ENCODE measurements at places on chromosomes 16 and 17. TPM values are rescaled to one million over a fixed set of nuclear protein-coding genes. Genes with fewer than 3 reads are reported as not detected.

Gene FOXJ1
- 8.7 TPM for total RNA-seq

Gene PRSS21
- total RNA-seq, result 2.4 TPM

Gene GPRC5B
- 82.5 TPM for total RNA-seq

Gene NOD2
- total RNA-seq, result 3.3 TPM

Gene MYH8
- not detected for total RNA-seq

Gene MT1M
- 1.1 TPM for total RNA-seq

Gene NRN1L
- total RNA-seq, result 13.8 TPM

Gene TPSG1
- total RNA-seq, result not detected

Gene CCT6B
- 0.94 TPM for total RNA-seq

Gene GPR179
- total RNA-seq, result 0.03 TPM

Gene TAC4
- not detected for total RNA-seq

Gene DRG2
- total RNA-seq, result 48.0 TPM

Gene ERCC4
- total RNA-seq, result 5.4 TPM

Gene HOXB6
- not detected for total RNA-seq

Gene CLEC10A
- not detected for total RNA-seq

Gene LLGL2
- 63.9 TPM for total RNA-seq

Gene HEATR9
- total RNA-seq, result not detected

Gene OR3A3
- total RNA-seq, result not detected

Gene CX3CL1
- total RNA-seq, result 0.16 TPM

Gene KRT37
- not detected for total RNA-seq

Gene ANKRD40CL
- not detected for total RNA-seq

Gene RHBDL1
- 11.5 TPM for total RNA-seq

Gene ADGRG3
- total RNA-seq, result not detected

- no peak for DNase-seq
Observed at GRCh38 chr16:10558746-10559641, 21.4 kb downstream of the EMP2 start.

DNA sequence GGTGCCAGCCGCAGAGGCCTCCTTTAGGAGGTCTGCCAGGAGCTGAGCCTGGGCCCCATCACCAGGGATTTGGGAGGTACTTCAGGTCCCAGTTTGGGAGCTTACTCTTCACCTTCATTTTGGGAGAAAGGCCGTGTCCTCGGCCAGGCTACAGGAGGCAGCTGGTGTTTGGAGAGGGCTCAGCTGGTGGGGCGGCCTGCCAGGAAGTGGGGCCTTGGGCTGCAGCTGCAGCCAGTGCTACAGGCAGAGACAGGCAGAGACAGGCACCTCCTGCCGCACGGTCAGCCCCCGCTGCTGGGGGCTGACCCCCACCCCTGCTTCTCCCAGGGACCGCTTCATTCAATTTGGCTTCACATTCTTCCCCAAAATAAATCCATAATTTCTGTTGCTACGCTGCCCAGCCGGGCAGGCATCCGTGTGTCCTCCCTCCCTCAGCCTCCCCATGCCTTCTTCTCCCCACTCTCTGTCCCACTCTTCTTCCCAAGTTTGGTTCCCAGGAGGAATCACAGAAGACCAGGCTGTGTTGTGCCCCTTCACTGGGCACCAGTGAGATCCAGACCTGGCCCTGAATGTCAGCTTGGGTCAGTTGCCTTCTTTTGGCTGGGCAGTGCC lies 6.1 kb downstream of the TMEM235 start:
- no peak for DNase-seq

GRCh38 chr17:64024781-64025731 lies 4.6 kb upstream of the ICAM2 start:
- DNase-seq, result no peak

GRCh38 chr17:9021158-9021991 lies at the start of gene NTN1:
Gene NTN1 (plus strand): TSS chr17:9021510. CDS start chr17:9022374, 864 bp downstream.
- DNase-seq, result peak; percentile 62

DNA sequence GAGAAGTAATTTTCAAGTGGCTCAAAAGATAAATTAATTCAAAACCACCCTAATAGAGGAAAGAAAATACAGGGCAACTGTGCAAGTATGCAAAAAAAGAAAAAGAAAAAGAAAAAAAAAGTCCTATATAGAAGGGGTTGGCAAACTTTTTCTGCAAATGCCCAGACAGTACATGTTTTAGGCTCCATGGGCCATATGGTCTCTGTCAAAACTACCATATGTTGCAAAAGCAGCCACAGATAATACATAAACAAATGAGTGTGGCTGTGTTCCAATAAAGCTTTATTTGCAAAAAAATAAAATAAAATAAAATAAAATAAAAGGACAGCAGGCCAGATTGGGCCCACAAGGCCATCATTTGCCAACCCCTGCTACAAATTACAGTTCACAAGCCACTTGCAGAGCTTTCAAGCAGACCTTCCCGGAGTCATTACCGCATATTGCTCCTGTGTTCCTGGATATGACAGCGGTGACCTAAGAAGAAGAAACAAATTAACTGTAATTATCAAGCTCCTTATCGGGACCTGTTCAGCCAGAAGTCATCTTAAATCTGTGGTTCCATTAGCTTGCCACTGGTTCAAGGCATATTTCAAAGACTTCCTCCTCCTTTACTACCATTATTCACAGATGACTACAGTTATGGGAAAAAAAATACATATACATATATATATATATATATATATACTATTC lies 15.9 kb downstream of the ZC3H7A start:
- DNase-seq, result no peak

DNA sequence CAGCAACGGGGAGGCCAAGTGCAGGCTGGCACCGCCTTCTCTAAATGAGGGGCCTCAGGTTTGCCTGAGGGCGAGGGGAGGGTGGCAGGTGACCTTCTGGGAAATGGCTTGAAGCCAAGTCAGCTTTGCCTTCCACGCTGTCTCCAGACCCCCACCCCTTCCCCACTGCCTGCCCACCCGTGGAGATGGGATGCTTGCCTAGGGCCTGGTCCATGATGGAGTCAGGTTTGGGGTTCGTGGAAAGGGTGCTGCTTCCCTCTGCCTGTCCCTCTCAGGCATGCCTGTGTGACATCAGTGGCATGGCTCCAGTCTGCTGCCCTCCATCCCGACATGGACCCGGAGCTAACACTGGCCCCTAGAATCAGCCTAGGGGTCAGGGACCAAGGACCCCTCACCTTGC lies 18.5 kb downstream of the NGFR start:
- no peak for DNase-seq

- DNase-seq, result peak; percentile 96
Observed at GRCh38 chr16:17083628-17084027, 387.1 kb downstream of the XYLT1 start.

GRCh38 chr17:37779554-37779953 lies 34.7 kb upstream of the HNF1B start:
- no peak for DNase-seq

DNA sequence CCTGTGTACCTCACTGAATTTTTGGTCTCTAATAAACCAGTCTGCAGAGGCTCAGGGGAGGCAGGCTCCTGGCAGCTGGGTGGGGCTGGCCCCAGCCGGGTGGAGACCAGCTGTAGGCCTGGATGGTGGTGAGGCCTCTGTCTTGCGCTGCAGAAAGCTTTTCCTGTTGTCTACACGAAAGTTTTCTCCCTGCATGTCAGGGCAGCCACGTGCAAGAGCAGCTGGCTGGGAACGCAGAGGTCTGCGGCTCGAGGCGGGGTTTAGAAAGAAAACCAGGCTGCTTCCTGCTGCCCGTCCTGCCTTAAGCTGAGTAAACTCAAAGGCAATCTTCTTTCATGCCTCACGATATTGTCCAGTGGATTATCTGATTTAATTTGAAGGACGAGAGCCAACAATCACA lies 2.4 kb downstream of the SERPINF1 start:
- DNase-seq, result no peak

- no peak for DNase-seq
Observed at GRCh38 chr17:35227546-35227945, 15.3 kb upstream of the SLFN5 start.

DNA sequence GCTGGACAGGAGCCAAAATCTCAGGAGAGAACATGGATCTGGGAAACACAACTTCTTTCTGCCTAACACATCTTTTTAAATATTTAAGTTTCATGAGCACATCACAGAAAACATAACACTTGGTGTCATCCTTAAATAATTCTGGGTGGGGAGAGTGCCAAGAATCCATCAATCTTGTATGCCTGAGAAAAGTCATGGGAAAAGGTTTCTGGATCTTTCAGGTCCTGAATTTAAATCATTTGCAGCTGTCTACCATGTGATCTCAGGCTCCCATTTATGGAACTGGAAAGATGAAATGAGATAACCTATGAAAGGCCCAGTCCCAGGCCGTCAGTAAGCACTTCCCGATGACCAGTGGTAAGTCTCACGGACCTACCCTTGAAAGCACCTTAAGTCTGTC lies 15.1 kb downstream of the CDH11 start:
- DNase-seq, result no peak

GRCh38 chr17:17569691-17570090 lies 21.8 kb downstream of the PEMT start:
- DNase-seq, result no peak

GRCh38 chr17:3754458-3755334 lies 31.0 kb downstream of the HASPIN start:
- DNase-seq, result peak; percentile 100

GRCh38 chr16:80449392-80449791 lies 91.4 kb upstream of the DYNLRB2 start:
- no peak for DNase-seq

- peak; percentile 53 for DNase-seq
Observed at GRCh38 chr17:57257195-57257894, 1.0 kb downstream of the MSI2 start.

- DNase-seq, result no peak
Observed at GRCh38 chr17:35374766-35375344, 1.4 kb upstream of the SLFN11 start.

- DNase-seq, result peak; percentile 51
Observed at GRCh38 chr17:78359321-78359996, 418 bp downstream of the SOCS3 start.

GRCh38 chr16:11015076-11015475 lies 70.7 kb downstream of the CLEC16A start:
- no peak for DNase-seq

DNA sequence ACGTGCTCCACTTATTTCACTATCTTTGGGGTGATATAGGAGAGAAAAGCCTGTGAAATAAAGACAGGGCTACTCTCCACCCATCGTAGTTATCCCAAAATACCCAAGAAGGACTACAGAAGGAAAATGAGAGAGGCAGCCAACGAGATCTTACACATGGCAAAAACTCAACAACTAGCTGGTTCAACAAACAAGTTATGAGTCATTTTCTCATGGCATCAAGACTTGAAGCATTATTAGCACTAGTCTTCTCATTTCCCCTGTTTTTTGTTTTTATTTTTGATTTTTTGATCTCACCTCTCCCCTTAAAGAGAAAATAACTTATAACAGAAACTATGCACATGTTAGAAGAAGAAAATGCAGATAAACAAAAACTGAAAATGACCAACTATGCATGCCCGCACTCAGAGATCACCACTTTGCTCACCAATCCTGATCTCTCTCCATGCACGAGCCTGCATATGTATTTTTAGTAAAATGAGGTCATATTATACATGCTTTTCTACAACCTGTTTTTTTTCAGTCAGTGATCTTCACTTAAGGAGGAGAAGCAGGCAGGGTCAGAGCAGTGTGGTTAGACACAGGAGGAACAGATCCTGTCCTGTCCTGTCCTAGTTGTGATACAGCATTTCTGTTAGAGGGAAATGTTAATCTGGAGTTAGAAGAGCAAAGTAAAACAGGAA lies 22.8 kb downstream of the FAM117A start:
- DNase-seq, result no peak

GRCh38 chr16:65297453-65297852 lies 175.6 kb upstream of the CDH11 start:
- no peak for DNase-seq
